Hippocampal formation (tissue), 2 donors: ENCODE measurements at places on chromosomes 3 and 15.

DNA sequence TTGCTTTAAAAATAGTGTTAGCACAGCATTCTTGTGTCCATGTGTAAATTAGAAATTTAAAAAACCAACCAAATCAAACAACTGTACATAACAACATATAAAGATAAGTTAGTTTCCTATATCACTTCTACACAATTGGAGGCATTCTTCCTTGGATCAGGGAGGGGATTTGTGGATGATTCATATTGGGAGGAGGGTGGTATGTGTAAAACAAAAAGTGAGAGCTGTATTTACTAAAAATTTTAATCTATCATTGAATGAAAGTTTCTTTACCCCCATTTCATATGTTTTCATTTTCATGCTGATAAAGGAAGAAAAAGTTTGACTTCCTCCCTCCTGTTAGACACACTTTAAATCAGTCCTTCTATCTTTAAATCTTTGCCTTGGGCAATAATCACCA, 325.0 kb downstream of the SATB1 start:
- no peak for DNase-seq

DNA sequence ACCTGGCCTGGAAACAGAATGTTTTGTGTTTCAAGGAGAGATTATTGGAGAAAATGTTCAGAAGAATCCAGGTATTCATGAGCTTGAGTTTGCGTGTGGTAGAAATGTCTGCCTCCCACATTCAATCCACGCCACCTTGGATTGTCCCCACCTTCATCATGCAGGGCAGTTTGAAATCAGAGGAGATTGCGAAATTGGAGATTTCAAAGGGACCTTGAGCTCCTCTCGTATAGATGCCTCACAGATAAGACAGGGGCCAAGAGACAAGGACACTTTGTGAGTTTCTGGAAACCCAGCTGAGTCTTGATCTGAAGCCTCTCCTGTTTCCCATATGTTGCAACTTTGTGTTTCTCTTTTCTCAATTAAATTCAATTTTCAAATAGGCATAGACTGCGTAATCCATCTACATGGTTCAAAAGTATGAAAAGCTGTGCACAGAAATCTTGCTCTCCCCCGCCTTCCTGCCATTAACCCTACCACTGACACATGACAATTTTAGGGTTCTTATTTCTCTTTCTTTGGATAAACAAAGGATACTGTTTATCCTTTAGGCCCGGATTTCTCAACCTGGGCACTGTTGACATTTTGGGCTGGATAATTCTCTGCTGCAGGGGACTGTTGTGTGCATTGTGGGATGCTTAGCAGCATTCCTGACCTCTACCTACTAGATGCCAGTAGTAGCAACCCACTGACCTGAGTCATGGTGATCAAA, 53.8 kb downstream of the CMTM8 start:
- no peak for DNase-seq

- DNase-seq, result no peak
Observed at GRCh38 chr15:93913310-93913709, 318.1 kb upstream of the MCTP2 start.

- peak; percentile 88 for DNase-seq
Observed at GRCh38 chr15:50051811-50052419, 67.1 kb downstream of the ATP8B4 start.

DNA sequence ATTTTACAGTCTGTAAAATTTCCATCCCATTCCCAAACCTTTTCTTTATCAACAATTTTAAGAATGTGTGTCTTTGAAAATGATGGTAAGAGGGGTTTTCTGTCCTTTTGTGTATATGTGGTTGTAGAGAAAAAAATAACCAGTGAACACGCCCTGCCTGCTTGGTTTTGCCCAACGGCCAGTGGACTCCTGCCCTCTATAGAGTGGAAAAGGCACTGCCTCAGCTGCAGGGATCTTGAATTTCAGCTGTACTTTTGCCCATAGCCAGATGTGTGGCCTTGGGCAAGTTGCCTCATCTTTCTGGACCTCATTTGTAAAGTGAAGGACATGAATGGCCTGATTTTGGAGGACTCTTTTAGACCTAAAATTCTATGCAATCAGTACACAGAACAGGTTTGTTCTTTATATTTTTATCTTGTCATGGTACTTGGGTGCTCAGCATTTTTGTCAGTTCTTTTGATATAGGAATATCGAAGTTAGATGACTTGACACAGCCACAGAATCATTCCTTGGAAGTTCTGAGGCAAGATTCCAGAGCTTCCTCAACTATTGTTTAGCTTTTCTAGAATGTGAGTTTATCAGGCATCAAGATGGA, 81.0 kb downstream of the CLDN11 start:
- DNase-seq, result peak; percentile 41

- no peak for DNase-seq
Observed at GRCh38 chr3:29334706-29335105, 53.8 kb downstream of the RBMS3 start.

GRCh38 chr3:124229836-124230235, 237.9 kb upstream of the ROPN1 start:
- no peak for DNase-seq

DNA sequence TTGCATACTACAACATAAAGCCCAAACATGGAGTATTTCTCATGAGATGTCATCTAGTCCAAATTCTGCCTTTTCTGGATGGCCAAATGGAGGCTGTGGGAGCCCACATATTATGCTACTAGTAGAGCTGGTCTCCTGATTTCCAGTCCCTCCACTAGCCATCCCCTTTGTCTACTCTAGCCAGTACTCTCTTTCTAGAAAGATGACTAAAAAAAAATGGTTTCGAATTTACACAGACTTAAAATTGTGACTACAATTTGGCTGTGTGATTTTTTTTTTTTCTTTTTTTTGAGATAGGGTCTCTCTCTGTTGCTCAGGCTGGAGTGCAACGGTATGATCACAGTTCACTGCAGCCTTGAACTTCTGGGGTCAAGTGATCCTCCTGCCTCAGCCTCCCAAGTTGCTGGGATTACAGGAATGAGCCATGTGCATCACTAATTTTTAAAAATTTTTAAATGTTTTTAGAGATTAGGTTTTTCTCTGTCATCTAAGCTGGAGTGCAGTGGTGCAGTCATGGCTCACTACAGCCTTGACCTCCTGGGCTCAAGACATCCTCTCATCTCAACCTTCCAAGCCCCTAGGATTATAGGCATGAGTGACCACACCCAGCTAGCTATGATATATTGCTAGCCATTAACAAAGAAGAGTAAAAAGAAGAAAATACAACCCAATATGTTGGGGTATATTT, 273.9 kb downstream of the ADAMTSL3 start:
- no peak for DNase-seq

DNA sequence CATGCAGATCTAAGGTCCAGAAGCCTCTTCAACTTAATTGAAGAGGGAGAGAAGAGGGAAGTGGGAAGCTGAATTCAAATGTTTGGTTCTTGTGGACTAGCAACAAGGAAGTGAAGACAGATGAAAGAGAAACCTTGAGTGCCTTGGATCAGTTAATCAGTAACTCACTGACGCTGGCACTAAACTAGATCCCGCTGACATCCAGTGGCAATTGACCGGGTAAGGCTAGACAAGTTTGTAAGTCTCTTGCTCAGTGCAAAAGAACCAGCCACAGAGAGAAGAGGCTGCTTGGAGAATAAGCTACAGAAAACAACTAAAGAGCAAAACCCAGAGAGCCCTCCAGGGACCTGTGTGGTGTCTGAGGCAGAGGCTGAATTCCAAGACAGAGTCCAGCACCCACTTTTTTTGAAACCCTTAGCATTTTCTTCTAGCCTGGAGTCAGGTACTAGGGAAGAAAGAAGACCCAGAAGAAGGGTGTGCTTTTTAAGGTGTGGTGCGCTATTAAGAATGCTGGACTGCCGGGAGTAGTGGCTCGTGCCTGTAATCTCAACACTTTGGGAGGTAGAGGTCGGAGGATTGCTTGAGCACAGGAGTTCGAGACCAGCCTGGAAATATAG, 6.9 kb downstream of the PLCH1 start:
- DNase-seq, result no peak

- no peak for DNase-seq
Observed at GRCh38 chr15:44128443-44128842, 66.6 kb downstream of the FRMD5 start.

DNA sequence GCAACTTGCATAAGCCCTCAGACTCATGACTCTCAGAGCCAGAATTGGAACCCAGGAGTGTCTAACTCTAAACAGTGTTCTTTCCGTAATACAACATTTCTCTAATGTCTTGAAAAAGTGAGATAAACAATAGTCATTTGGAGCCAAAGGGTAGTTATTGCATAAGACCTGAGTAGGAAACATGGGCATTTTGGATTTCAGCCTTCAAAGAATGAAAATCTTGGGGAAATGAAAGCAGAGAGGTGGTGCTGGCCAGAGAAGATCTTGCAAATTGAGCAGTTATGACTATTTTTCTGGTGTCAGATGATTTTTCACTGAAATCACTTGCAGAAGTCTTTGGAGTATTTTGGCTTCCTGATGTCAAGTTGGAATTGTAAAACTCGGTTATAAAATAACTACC, 379.4 kb downstream of the DIPK2A start:
- no peak for DNase-seq

DNA sequence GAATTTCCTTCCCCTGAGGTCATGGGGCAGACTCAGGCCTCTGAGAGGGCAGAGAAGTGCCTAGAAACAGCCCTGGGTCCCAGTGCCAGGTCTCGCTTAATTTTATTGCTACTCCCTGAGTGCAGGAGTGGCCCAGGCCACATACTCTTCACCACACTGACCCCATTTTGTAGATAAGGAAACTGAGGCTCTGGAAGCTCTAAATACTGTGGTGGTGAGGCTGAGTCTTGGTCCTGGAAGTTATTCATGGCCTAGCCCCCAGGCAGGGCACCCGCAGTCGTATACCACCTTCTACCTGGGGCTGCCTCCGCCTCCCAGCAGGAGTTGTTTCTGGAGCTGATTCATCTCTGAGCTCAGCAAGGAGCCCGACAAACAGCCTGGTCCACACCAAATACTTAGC, 9.8 kb downstream of the ATP2B2 start:
- no peak for DNase-seq

DNA sequence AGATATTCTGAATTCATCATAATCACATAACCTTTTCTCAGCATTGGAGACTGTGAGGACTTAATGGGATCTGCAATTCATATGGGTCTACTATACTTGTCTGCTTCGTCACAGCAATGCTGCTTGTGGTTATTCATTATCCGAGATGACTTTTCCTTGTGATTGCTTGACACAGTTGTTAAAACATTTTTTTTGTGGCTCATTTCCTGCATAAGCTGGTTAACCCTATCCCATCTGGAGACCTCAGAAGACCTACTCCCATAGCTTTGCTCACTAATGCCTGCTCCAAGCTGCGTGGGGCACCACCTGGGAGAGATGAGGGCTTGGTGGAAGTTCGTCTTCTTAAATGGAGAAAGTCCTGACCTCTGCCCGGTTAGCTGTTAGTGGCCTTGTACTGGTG, 360.8 kb downstream of the CHST2 start:
- DNase-seq, result no peak

- DNase-seq, result no peak
Observed at GRCh38 chr3:156772588-156773206, 53.5 kb upstream of the LEKR1 start.

GRCh38 chr15:70447081-70447480, 316.3 kb downstream of the UACA start:
- no peak for DNase-seq

GRCh38 chr3:126033051-126033745, 50.7 kb downstream of the SLC41A3 start:
- no peak for DNase-seq

GRCh38 chr15:93823971-93824913, 407.1 kb upstream of the MCTP2 start:
- no peak for DNase-seq

GRCh38 chr3:53324105-53324504, 23.2 kb downstream of the DCP1A start:
- no peak for DNase-seq

- peak; percentile 39 for DNase-seq
Observed at GRCh38 chr3:81302045-81302444, 459.4 kb downstream of the GBE1 start.

- DNase-seq, result no peak
Observed at GRCh38 chr3:150022381-150023238, 51.9 kb upstream of the PFN2 start.

DNA sequence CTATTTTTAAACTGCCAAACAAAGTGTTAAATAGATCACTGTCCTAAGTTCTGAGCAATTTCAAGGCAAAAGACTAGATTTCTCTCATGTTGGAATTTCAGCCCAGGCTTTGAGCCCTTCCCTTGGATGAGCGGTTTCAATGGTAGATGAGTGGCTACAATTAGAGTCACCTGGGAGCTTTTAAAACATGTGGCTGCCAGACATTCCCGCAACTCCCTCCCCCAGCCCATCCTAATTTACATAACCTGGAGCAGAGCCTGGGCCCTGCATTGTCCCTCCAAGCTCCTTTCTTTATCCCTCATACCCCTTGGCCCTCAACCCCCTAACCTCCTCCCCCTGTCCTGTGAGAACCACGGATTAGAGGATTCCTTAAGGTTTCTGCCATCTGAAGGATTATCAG, 357.5 kb upstream of the UMPS start:
- DNase-seq, result no peak

DNA sequence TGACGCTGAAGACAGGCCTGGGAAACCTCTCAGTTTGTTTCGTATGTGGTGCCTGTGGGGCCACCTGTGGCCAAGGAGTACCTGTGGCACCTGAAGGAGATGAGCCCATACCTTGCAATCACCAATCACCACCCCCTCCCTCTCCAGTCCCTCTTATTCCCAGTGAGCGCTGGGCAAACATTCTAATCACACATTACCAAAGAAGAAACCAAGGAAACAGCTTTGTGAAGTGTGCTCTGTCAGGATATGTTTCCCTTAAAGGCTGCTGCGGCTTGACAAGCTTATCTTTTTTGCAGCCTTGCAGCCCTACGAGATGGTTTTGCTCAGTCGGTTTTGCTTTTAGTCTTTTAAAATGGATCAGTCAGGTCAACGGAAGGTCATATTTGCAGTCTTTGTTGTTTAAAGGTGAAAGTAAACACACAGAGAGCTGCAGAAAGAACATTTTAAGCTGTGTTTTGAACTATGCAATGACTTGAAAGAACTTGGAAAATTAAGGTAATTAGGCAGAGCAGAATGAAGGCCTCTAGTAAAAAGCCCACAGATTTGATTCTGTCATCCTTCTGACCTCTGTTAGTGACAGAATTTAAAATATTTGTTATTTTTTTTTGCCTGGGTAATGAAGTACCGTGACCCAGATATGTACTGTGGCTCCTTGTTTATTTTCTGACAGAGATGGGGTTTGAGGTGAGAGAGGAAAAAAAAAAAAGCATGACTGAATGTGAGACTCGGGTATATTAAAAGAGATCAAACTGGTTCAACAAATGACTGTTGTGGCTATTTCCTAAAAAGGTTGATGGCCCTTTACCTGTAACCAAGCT, 461.4 kb downstream of the NSUN3 start:
- DNase-seq, result no peak

- no peak for DNase-seq
Observed at GRCh38 chr15:73387507-73388255, 18.9 kb upstream of the HCN4 start.

DNA sequence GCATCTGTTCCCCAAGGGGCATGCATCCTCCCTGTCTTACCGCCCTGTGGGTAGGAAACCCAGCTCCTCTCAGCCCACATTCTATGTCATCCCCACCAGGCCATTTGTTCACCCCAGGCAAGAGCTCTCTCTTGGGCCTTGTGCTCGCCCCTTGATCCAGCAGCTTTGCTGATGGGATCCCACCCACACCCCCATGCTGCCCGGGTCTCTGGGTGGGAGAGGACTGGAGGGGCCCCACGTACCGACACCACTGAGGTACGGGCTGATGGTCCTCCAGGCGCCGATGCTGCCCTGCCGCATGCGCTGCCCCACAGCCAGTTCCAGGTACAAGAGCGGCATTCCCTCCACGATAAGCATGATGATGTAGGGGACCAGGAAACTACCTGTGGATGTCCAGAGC, 14.5 kb downstream of the SLC6A20 start:
- no peak for DNase-seq
